ENCODE measurements at places on chromosomes 3 and 15.

GRCh38 chr3:184737641-184738505 is 26.0 kb upstream of the MAGEF1 start:
- DNase-seq: no peak

GRCh38 chr3:187798126-187798525 is 52.9 kb upstream of the BCL6 start:
- no peak for DNase-seq

GRCh38 chr15:38706956-38707355 is 142.3 kb upstream of the RASGRP1 start:
- DNase-seq: no peak

- DNase-seq: no peak
Measured at GRCh38 chr15:35067496-35068347, 17.4 kb downstream of the NANOGP8 start.

- DNase-seq: no peak
Measured at GRCh38 chr3:143771939-143772338, 76.3 kb downstream of the SLC9A9 start.
